ENCODE measurements at places on chromosomes 1 and 21. TPM values are rescaled to one million over a fixed set of nuclear protein-coding genes. Genes with fewer than 3 reads are reported as not detected.

Gene ANGPTL3
- not detected for total RNA-seq

Gene B3GALT2
- not detected for total RNA-seq

Gene ERG
- 0.06 TPM for total RNA-seq

Gene LCE1C
- not detected for total RNA-seq

Gene F13B
- not detected for total RNA-seq

Gene FMN2
- total RNA-seq = 5.8 TPM

Gene ZNF683
- total RNA-seq = not detected

Gene B3GALNT2
- total RNA-seq = 22.2 TPM

Data from A549 treated with DMSO at 1 μM for 4 hours (cell line).